ENCODE measurements at places on chromosomes 7 and 10. TPM values are rescaled to one million over a fixed set of nuclear protein-coding genes. Genes with fewer than 3 reads are reported as not detected.
A peak's percentile ranks its signal among the peaks of the same experiment; 100 is the strongest.

Gene NANOS1
- total RNA-seq = 18.0 TPM

Gene CASD1
- total RNA-seq = 14.7 TPM

Gene IGFBP3
- total RNA-seq = 6.0 TPM

Gene ADAMTS14
- 0.67 TPM for total RNA-seq

Gene SPDYE16
- total RNA-seq = not detected

Gene TIMM23B
- total RNA-seq = 18.8 TPM

DNA sequence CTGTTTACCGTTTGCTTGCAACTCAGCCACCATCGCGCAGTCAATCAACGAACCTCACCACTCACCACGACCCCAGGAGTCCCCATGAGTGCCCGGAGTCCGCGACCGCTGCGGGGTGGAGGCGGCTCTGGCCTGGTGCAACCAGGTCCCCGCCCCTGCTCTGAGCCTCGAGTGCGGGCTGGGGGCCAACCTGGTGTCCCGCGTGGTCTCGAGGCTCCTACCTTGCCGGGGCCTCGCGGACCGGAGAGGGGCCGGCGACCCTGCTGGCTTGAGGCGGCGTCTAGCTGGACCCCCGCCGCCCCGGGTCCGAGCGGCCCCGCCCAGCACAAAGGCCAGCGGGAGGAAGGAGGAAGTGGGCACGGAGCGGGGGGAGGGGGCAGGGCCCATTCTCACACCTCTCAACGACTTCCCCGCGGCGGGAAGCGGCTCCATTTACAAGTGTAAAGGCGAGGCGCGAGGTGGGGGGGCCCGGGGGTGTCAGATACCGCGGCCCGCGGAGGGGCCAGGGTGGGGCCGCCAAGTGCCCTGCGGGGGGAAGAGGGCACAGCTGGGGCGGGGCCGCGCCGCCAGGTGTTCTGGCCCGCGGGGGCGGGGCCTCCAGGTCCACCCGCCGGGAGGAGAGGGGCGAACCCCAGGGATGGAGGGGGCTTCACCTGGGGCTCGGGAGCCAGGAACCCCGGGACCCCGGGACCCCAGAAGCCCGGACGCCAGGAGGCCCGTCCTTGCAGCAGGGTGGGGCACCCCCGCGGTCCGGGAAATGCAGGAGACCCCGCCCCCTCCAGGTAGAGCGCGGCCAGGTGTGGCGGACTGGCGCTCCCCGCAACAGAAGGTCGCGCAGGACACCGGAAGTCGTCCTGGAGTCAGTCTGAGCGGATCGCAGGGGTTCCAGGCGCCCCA, 8.6 kb downstream of the CTBP2 start:
- no peak for DNase-seq

GRCh38 chr7:81111358-81111757, 192.5 kb upstream of the SEMA3C start:
- DNase-seq = peak; percentile 84

DNA sequence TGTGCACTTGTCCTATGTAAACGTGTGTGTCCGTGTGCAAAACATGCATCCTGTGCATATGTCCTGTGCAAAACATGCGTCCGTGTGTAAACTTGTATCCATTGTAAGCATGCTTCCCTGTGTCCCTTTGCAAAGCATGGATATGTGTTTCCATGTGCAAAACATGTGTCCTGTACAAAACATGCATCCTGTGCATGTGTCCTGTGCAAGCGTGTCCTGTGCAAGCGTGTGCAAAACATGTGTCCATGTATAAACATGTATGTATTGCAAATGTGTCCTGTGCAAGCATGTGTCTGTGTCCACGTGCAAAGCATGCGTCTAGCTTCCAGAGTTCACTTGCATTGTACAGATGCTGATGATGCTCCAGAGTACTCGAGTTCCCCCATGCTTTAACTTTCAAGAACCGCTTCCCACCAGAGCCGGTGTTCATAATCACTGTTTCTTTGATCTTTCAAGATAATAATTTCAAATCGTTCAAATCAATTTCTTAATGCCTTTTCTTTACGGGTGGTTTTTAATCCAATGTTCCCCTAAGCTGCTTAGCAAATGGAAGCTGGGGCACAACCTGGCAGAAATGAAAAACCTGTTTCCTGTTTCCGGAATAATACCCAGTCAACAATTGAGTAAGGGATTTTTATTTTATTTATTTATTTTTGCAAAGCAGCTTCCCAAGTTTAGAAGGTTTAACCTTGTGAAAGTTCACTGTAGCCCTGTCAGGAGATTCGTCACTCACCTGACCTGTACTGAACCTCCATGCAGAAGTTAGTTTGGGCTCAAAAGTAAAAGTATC, 641 bp upstream of the ASB13 start:
- no peak for DNase-seq

GRCh38 chr10:13730956-13731355, 144.2 kb downstream of the PRPF18 start:
- no peak for DNase-seq

GRCh38 chr7:115387137-115387536, 465.2 kb downstream of the MDFIC start:
- no peak for DNase-seq

DNA sequence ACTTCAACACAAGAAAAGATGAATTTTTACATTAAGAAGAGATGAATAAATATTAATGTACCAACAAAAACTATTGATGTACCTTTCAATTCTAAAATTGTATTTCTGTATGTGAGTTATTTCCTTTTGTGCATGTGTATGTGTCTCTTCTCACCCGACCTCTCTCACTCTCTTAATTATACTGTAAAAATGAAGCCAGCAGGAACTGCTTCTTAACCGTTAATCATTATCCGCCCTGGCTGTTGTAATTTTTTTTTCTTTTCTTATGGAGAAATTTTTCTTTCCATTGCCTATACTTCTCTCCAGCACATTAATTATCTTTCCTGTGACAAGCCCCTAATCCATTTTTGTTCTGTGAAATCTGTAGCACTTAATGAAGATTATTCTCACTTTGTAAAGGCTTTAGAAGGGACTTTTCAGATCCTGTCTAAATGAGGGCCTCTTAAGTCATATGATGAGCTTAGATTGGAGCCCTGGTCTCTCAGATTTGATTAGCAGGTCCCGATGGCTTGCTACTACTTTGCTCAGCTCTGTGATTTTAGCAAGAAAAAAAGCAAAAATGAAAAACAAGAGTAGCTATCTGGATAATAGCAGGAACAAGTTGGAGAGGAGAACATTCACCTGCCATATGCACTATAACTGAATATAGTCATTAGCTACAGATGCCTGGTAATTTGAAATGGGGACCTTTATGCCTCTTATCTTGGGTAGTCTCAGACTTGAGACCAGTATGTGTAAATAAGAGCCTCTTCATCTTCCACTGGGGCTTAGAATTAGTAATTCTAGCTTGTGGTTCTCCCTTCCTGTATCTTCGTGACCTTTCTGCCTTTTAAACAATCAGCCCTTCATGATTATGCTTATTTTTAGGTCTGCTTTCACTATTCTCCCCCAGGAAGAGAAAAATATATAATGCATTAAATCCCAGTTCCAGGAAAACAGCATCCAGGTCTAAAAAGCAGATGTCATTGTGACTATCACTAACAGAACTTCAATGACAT, 80.0 kb upstream of the COL1A2 start:
- no peak for DNase-seq

DNA sequence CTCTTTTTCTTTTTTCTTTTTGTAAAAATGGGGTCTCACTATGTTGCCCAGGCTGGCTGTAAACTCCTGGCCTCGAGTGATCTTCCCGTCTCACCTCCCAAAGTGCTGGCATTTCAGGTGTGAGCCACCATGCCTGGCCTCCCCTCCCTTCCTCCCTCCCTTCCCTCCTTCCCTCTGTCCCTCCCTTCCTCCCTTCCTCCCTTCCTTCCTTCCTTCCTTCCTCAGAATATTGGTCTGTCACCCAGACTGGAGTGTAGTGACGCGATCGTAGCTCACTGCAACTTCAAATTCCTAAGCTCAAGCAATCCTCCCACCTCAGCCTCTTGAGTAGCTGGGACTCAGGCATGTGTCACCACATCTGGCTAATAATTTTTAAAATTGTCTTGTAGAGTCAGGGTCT, 8.4 kb downstream of the AGAP3 start:
- no peak for DNase-seq

GRCh38 chr7:135976312-135977006, 700 bp downstream of the MTPN start:
- DNase-seq = no peak
